ENCODE measurements at places on chromosomes 7 and 10.

GRCh38 chr7:92034116-92034515 lies 93.5 kb downstream of the AKAP9 start:
- no peak for DNase-seq

DNA sequence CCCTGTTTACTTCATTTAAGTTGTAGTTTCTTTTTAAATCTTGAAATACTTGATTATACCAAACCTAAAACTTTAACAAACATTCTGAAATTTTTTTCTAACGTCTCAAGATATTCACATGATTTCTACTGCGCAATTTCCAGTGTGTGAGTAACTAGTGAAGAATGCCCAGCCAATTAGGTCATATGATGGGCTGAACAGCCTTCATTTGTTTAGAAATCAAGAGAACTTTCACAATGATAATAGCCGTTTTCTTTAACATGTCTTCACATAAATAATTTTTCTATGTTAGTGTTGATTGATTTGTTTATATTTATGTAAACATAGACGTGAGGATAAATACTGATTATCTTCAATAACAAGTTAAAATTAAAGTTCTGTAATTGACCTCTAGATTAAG lies 21.8 kb downstream of the STAM start:
- no peak for DNase-seq

- DNase-seq = no peak
Observed at GRCh38 chr10:112375721-112376395, 1.9 kb downstream of the ACSL5 start.

DNA sequence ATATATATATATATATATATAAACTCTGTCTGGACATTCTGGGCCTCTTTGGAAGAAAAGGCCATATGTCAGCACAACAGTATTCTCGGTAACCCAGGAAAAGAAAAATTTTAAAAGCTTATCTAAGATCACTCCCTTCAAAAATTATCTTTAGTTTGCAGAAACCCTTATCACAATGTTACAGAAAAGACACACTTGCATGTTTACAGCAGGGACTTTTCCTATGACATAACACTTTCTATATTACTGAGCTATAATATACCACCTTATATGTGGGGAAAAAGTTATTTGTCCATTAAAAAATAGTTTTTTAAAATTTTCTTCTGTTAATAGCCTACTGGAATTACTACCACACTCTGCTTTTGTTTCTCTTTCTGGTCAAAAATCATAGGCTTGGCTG lies 25.4 kb downstream of the ANKRD61 start:
- no peak for DNase-seq

DNA sequence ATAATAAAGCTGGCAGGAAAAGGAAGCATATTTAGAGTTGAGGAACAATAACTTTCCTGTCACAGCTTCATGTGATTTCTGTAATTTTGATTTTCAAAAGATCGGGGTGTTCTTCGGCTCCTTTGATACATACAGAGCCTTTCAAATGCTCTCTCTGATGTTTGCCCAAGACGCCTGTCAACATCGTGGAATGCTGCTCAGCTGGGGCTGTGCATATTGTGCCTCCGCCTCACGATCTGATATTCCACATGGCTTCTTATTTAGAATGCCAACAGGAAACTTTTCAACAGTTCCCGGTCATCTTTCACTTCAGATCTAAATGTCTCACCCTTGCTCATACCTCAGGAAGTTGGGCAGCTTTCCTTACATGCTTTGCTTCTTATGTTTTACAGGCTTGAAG lies 7.3 kb downstream of the NPY start:
- no peak for DNase-seq

- DNase-seq = no peak
Observed at GRCh38 chr7:155813546-155814315, 1.5 kb upstream of the SHH start.

DNA sequence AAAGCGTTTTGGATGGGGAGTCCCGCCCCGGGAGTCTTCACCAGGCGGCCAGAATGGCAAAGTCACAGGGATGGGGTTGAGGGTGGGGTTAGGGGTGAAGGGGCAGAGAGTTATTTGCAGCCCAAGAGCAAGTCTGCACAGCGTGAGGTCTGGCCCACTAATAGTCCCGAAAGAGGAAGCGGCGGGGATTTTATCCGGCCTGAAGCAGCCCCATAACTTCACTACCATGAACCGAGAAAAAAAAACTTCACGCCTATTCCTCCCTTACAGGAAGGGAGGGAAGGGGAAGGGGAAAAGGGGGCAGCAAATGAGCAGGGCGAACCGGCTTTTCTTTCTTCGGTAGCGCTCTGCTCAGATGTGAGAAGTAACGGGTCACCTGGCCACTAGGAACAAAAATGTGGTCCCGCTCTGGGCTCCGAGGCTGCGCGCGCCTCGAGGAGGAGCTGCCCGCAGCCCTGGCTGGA lies 712 bp downstream of the ITPRIP start:
- DNase-seq = no peak

- no peak for DNase-seq
Observed at GRCh38 chr7:111650456-111650999, 88.2 kb upstream of the IMMP2L start.

GRCh38 chr10:101066146-101066895 lies 4.5 kb downstream of the KAZALD1 start:
- DNase-seq = no peak

DNA sequence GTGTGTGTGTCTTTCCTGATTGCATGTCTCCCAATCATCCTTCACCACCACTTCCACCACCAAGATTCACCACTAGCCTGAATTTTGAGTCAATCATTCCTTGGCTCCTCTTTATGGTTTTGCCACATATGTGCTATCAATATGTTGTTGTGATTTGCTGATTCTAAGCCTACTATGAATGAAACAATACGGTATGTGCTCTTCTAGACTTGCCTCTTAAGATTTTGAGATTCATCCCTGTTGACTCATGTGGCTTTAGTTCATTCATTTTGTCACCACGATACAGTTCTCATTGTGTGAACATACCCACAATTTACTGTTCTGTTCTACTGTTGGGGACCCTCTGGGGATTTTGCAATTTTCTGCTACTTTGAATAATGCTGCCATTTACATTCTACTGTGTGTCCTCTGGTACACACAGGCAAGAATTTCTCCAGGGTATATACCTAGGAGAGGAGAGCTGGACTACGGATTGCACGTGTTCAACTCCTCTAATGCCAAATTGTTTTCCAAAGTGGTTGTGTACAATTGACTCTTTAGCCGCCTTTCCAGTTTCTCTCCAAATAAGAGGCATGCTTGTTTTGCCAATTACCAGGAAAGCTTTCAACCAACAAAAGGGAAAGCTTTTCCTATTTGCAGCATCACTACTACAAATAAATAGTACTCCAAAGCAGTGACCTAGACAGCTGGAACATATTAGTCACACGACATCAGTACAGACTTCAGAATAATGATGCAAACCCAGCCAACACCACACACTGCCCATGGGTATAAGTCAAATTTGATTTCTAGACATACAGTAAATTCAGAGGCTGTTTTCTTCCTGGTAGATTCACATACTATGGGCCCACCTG lies 30.0 kb downstream of the SGMS1 start:
- DNase-seq = no peak

GRCh38 chr7:143323653-143324052 lies 7.7 kb downstream of the CLCN1 start:
- no peak for DNase-seq

GRCh38 chr7:149791-150636 lies 42.4 kb upstream of the FAM20C start:
- DNase-seq = no peak

DNA sequence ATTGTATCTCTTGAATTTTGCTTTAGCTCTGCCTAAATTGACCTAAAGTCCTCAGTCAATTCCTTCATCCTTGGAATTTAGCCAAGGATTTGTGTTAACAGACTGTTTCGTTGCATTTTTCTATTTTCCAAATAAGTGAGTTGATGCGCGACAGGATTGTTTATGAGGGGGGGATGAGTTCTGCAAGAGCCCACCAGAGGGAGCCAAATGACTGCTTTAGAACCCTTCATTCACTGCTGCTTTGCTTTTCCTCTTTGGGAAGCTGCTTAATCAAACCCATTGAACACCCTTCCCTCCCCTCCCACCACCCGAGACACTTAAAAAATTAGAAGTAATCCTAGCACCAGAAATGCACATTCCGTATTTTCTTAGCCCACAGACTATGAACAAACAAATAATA lies 33.7 kb upstream of the PTF1A start:
- DNase-seq = no peak

DNA sequence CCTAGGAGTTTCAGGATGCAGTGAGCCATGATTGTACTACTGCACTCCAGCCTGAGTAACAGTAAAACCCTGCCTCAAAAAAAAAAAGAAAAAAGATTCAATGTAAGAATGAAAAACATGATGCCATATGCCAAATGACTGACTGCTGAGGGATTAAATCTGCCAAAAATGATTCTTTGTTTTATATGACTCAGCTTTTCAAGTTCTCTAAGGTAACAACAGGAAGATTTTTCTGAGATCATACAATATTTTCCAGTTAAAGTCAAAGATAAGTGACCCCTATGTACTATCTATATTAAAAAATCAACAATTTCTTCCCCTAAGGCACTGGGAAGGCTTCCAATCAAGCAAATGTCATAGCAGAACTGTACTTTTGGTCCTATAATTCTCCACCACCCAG lies 271.2 kb upstream of the IMMP2L start:
- no peak for DNase-seq

GRCh38 chr7:51352174-51353100 lies 35.8 kb upstream of the COBL start:
- DNase-seq = no peak

DNA sequence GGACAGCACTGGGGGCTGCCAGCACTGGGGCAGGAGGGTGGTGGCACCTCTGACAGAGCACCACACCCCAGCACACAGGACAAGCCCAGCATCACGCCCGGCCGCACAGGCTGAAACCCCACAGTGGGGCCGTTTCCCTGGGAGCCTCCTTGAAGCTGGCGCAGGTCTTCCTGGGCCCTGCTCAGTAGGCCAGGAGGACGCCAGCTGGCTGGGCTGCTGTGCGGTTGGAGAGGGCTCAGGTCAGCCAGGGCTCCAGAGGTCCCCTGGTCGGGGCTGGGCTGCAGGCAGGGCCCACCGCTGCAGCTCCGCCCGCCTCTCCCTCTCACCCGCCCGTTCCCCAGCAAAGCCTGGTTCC lies 137.3 kb downstream of the TCERG1L start:
- no peak for DNase-seq

- no peak for DNase-seq
Observed at GRCh38 chr10:98030093-98030821, at the start of gene CRTAC1. TSS of gene CRTAC1 (minus strand) at chr10:98030621. CDS start at chr10:98030472, 149 bp downstream.

DNA sequence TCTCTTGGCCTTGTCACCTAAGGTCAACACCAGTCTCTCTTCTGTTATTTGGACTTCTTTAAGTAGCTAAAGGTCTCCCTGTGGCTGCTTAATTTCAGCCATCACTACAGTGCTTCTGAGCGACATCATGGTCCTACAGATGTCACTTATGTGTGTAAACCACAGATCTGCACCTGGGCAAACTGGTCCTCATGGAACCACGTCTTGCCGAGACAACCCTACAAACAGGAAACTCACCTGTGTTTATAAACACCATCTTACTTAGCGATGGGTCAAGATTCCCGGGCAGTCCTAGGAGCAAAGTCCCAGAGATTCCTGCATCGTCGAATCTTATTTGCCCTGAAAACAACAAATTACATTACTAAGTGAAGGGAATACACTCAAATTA lies 27.8 kb downstream of the KLF6 start:
- DNase-seq = no peak

DNA sequence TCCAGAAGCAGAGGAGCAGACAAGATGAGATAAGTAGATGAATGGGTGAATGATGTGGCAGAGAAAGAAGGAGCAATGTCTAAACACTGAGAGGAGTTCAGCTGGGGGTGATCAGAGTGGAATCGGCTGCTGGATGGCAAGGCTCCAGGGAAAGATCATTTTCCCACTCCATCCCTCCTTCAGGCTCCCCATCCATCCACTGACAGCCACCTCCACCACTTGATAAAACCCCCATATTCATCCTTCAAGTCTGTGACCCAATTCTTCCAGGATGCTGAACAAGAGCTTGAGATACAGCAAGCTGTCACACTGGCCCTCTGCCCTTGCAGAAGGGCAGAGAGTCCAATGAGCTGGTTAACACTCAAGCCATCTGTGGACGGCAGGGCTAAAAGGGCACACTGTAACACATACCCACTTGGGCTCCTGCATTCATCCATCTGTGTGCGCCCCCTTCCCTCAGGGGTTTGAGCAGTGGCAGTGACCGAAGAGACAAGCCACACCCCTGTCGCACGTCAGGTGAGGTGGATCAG lies 30.8 kb upstream of the CACNB2 start:
- peak; percentile 70 for DNase-seq

DNA sequence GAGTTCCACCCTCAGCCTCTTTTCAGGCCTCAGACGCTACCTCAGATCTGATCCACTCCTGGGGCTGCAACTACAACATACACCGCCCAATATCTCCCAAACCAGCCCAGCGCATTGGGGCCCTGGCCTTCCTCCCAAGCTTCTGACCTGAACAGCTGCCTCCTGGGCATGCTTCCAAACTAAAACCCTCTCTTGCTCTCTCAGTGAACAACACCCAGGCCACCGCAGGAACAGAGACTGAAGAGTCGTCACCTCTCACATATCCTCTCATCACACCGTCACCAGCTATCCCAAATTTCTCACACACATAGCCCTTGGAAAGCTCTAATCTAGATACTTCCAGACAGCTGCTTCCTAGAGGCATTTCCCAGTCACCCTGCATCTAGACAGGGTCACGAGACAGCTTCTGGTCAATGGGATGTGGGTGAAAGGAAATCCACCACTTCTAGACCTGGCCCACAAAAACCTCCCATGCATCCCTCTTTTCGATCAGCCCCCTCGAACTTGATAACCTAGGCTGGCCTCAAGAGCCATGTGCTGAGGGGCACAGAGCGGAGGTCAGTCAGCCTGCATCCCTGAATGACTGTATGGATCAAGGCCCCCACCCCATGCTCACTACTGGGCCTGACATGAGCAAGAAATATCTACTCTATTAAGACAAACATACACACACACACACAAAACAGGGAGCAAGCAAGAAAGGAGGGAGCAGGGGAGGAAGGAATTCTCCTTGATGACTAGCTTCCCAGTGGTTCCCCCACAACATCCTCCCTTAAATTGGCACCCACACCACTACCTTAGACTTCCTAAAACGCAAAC lies 1.8 kb downstream of the PARP12 start:
- no peak for DNase-seq

GRCh38 chr7:135831455-135832195 lies 83.0 kb upstream of the FAM180A start:
- no peak for DNase-seq

DNA sequence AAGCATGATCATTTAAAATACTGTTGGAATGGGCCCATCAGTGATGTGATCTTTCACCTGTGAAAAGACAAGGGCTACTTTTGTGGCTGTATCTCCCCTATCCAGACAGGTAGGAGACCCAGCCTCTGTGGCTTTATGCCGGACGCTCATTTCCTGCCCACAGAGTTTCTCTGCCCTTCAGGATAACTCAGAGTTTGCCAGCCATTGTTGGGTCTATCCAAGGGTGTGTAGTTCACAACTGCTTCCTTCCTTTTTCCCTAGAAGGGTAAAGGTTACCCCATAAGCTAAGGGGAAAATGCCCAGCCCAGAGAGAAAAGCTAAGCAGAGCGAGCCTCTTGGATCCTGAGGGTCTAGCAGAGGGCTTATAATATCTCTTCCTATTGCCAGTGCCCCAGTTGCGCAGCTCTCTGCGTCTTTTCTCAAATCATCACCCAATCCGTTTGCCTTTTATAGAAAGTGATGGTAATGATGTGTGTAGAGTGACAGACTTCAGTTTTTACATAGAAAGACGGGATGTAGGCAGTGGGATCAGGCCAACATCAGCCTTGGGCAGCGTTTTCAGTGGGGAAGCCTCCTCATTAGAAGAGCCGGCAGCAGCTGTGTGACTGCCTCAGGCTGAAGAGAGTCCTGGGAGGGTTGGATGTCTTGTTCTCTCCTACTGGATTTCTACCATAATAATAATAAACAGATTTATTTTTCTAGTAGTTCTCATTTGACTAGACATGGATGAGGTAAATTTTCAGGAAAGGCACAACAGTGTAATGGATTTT lies 80.5 kb downstream of the MET start:
- no peak for DNase-seq

Data from cerebellar nuclear complex (tissue), 1 donor.